ENCODE measurements at places on chromosomes 7 and 10.

DNA sequence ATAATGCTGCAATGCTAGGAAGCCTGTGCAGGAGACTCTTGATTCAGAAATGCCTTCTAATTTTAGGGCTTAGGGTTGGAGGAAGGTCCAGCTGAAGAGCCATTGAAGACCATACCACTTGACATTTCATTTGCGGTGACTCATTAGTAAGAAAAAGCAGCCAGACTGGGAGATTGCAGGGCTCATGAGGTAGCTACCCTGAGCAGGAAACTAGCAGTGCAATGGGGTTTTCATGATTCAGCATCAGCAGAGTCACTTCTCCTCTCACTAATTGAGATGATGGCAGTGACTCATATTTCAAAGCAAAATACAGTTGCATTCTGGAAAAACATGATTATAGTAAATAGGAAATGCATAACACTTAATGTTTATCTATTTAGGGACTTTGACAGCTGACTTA lies 434.1 kb downstream of the DNAJB9 start:
- no peak for DNase-seq

GRCh38 chr10:129761197-129761972 lies 202.7 kb downstream of the EBF3 start:
- no peak for DNase-seq

DNA sequence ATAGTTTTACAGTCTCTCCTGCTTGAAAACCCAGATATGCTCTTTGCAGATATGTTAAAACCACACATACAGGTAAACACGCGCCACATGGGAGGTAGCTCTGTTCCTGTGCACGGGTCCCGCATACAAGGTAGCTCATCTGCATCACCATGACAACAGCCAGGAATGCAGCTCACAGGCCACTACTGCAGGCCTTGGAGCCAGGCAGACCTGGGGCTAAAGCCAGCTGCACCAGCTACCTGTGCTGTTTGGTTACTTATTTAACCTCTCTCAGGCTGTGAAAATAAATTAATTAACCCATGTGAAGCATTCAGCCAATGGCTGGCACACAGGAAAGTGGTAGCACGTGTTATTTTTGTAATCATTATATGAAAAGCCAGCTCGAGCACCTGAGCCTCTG lies 428.3 kb downstream of the TNS3 start:
- peak; percentile 61 for DNase-seq

DNA sequence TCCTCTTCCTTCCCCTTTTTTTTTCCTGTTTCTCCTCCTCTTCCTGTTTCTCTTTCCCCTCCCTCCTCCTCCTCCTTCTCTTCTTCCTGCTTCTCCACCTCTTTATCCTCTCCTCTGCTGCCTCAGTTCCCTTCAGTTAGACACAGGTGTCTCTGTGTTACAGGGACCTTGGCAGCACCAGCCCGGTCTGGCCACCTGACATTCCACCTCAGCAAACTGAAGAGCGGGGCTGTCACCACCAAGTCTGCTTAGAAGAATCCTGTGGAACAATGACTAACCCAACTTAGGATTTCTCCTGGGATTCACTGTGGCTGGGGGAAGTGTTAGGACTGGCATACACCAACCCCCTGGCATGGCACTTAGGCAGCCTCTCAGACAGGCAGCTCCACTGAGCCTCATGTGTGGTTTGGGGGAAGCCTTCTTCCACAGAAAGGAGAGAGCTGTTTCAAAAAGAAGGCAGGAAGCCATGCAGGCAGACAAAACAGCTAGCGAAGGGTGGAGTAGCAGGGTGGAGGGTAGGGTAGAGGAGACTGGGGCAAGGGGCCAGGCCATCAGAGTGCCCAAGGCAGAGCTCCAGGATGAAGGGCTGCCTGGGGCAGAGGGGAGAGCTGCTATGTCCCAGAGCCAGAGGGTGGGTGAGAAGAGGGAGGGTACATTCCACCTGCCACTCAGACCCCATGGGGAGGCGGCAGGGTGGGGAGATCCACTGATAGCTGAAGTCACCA lies 13.2 kb upstream of the GDF10 start:
- no peak for DNase-seq

- DNase-seq = peak; percentile 83
Measured at GRCh38 chr7:71735961-71736556, 604.1 kb downstream of the GALNT17 start.

- no peak for DNase-seq
Measured at GRCh38 chr7:17097668-17098297, 200.7 kb upstream of the AHR start.

- DNase-seq = no peak
Measured at GRCh38 chr10:71234970-71235685, 22.8 kb downstream of the UNC5B start.

- DNase-seq = no peak
Measured at GRCh38 chr7:158824028-158824427, 5.3 kb downstream of the ESYT2 start.

DNA sequence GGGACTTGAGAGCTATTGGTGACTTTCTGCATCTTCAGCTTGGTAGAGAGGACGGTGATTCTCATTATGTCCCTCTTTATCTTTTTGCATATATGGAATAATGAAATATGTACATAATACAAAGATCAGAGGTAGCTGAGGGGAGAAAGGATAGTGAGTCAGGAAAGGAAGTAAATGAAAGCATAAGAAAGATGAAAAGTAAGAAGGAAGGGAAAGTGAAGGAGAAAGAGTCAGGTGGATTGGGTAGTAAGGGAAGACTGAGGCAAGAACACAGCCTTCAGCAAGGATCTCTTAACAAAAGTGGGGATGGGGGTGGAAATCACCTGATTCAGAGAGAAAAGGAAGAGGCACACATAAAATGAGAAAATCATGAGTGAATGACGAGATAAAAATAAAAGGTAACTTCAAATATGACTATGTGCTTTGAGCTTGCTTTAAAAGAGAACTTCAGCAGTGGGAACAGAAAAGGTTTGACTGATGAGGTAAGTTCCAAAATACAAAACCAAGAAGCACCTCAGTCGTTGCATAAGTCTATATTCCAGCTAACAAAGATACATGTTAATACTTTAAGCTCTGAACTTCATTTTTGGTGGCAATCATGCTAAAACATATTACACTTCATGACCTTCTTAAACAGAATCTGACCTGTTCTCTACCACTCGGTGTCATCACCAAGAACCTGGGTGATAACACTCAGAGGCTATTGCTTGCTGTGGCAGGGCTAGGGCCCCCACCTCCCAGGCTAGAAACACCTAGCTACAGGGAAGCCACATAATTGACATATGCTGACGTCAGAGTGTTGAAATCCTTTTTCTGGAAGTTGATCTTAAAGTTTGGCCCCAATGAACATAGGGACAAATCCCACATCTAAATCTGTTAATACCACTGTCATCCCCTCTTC lies 32.9 kb downstream of the NRCAM start:
- DNase-seq = no peak

DNA sequence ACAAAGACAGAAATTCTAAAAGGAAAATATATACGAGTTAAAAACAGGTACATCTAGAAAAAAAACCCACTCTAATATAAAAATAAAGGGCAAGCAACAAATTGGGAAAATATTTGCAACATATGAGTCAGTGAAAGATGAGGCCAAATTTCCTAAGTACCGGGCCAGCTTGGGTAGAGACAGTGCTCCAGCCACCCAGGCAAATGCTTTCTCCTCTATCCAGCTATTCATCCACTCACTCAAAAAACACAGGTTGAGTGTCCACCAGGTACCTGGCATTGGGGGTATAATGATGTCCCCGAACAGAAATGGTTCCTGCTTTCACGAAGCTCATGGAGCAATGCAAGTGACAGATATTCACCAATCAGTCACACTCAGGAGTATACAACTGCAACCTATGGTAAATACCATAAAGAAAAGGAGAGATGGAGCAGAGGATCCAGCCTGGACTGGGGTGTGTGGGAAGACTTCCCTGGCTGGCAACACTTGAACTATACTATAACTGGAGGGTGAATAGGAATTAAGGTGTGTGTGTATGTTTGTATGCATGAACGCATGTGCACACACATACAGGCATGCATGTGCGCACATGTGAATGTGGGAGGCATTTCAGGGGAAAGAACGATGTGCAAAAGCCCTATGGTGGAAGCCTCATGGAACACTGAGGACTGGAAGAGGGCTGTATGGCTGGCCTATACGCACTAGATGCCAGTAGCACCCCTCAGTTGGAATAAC lies 2.3 kb downstream of the ARHGAP22 start:
- DNase-seq = no peak

DNA sequence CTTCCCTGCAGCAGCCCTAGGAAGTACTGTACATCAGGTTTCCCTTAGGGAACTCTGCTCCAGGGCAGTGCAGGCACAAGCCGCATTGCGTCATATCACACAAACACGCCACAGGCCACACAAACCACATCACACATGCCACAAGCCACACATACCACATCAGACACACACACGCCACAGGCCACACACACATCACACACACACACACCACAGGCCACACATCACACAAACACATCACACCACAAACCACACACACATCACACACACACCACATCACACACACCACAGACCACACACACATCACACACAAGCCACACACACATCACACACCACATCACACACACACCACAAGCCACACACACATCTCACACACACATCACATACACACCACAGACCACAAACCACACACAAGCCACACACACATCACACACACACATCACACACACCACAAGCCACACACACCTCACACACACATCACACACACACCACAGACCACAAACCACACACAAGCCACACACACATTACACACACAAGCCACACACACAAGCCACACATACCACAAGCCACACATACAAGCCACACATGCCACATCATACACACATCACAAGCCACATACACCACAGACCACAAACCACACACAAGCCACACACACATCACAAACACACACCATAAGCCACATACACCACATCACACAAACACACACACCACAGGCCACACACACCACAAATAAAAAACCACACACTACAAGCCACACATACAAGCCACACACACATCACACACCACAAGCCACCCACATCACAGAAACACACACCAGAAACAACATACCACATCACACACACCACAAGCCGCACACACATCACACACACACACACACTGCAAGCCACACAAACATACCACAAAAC lies 53.4 kb downstream of the TMEM209 start:
- no peak for DNase-seq

DNA sequence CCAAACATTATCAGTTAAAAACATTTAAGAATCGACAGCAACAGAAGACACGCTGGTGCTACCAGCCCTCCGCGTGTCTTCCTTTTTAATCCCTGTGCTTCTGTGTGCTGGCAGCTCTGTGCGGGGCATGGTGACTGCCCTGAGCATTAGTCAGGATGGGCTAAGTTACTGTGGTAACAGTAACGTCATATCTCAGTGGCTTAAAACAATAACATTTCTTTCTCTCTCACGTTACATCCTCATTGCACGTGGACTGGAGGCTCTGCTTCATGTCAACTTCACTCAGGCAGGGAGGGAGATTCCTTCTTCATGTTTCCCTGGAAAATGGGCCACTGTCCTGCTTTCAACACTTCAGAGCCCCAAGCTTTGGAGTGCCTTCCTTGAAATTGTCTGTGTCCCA lies 378.5 kb downstream of the CCSER2 start:
- DNase-seq = no peak

DNA sequence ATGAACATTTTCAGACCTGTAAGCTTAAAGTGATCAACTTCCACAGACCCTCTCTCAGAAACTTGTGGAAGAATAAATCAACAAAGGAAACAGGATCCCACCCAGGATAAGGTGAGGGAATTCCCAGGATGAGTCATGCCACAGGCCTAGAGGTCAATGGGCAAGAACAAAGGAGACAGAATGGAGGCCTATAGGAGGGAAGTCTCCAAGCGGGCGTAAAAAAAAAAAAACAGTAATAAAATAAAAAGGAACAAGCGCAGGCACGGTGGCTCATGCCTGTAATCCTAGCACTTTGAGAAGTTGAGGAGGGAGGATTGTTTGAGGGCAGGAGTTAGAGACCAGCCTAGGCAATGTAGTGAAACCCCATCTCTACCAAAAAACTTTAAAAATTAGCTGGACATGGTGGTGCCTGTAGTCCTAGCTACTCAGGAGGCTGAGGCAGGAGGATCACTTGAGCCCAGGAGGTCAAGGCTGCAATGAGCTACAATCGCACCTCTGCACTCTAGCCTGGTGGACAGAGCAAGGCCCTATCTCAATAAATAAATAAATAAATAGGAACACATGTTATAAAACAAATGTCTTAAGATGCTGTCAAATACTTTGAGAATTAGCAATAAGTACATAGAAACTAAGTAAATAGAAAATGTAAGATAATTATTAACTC lies 8.4 kb downstream of the SORBS1 start:
- DNase-seq = no peak

DNA sequence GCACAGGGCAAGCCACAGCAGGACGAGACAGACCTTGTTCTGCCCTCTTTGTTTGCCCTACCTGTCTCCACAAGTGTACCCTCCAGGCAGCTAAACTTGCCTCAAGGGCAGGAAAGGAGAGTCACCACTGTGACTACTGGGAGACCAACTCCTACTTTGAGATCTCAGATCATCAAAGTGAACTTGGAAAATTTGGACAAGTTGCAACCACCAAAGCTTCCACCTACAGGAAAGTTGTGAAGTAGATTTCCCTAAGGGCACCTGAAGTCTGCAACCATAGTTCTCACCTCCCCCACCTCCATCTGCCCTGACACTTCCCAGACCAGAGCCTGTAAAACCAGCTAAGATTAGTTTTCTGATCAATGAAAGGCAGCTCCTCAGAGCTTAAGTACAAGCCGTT lies 2.5 kb upstream of the WDR91 start:
- DNase-seq = no peak

DNA sequence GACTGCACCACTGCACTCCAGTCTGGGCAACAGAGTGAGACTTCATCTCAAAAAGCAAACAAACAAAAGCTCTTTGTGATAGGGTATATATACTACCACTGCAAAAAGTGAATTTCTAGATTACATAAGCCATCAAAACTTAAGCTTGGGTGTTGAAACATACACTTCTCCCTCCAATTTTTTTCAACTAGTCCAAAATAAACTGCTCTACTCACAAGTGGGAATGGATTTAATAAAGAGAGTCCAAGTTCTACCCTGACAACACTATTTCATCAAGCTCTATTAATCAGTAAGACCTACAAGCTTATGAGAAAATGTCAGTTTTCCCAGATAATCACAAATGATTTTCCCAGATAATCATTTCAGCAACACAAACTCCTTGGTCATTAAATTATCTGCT lies 82.7 kb downstream of the NT5C2 start:
- no peak for DNase-seq

DNA sequence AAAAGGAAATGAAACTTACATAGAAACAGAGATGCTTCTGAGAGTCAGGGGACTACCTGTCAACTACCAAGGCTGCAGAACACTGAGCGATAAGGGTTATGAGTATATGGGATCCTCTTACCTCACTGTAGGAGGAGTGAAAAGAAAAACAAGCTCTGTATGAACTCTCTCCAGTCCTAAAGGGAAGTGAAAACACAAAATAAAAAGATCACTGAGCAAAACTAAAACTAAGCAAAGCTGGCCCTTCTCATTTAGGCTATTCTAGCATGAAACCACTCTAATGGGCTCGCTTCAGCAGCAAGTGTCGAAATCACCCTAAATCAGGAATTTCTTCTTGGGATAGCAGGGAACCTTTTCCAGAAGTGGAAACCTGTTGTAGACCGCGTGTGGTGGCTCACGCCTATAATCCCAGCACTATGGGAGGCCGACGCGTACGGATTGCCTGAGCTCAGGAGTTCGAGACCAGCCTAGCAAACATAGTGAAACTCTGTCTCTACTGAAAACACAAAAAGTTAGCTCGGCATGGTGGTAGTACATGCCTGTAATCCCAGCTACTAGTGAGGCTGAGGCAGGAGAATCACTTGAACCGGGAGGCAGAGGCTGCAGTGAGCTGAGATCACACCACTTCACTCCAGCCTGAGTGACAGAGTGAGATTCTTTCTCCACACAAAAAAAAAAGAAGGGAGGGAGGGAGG lies 27.0 kb downstream of the DCLRE1C start:
- no peak for DNase-seq
